ENCODE measurements at places on chromosomes 12 and 14. TPM values are rescaled to one million over a fixed set of nuclear protein-coding genes. Genes with fewer than 3 reads are reported as not detected.

DNA sequence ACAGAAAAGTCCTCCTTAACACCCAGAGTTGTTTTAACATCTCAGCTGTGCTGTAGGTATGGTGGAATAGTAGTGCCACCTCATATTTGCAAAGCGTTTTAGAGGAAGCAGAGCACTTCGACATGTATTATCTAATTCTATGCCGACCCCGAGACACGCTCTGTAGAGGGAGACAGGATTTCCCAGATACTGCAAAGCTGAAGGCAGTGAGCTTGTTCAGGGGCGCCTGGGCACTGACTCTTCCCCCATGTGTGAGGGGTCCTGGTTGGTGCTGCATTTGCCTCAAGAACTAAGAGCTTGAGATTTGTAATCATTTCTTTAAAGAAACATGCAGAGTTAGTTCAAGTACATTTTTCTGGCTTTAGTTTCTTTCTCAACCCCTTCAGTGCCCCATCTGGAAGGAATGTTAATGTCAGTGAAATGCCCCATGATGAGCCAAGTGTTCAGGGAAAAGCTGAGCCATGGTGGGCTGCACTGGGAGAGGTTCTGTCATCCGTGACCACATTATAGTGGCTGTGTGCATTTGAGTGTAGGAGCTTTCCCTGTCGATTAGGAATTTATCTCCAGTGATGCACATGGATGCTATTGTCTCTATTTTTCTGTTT is 66.3 kb downstream of the MBIP start:
- no peak overlapping the region for H3K4me3 ChIP-seq
- peaks cover 1% of the 10 kb centered on the region for H3K27me3 ChIP-seq
- no peak for DNase-seq
- H3K36me3 ChIP-seq: peaks cover 3% of the 10 kb centered on the region
- H3K4me1 ChIP-seq: no peaks in the 10 kb centered on the region
- H3K27ac ChIP-seq: no peak overlapping the region

DNA sequence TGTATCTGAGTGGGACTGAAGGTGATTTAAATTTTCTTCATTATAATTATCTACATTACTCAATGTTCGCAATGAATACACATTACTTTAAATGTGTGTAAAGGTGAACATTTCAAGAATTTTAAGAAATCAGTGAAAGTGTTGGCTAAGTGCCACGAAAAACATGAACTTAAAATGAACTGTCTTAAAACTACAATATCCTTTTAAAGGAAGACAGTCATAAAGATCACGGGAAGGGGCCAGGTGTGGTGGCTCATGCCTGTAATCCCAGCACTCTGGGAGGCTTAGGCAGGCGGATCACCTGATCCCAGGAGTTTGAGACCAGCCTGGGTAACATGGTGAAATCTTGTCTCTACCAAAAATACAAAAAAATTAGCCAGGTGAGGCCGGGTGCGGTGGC is 11.2 kb downstream of the MOK start:
- H3K4me3 ChIP-seq: no peak overlapping the region
- no peak overlapping the region for H3K27ac ChIP-seq
- peaks cover 6% of the 10 kb centered on the region for H3K36me3 ChIP-seq
- DNase-seq: no peak
- H3K4me1 ChIP-seq: no peaks in the 10 kb centered on the region

PLEKHA5 gene
- total RNA-seq: 30.2 TPM

DNA sequence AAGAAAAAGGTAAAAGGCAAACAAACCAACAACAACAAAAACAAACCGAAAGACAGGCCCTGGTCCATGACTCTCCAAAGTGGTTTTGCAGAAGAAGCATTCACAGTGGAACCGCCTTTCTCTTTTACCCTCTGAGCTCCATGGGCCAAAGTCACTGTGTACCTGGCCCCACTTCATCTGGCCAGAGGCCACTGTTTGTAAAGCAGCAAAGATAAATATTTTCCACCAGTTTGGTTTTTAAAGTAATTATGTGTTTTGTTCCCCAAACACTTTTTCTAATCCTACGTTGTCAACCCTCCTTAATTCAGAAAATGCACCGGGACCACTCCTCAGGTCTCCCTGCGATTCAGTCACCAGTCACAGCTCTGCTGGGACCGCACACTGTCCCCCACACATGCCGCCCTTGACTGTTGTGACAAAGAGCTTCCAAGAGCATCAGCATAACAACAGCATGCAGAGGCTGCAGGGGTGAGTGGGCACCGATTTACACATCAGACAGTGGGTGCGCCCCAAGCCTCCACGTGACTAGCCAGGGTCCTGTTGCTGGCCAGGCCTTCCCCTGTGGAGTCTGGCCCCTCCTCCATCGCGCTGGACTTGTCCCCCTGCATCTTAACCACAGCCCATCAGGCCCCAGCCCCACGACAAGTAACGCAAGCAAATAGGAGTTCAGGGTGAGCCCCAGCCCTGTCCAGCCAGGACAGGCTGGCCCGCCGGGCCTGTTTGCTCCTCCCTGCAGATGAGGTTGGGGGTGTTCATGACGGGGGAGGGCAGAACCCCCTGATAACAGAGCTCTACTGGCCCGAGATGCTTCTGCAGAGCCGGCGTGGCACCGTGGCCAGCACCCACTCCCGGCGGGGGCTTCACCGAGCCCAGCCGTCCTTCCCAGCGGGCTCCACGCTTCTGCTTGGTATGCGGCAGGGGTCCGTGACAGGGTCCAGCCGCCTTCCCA is 65.2 kb upstream of the DIO3 start:
- no peak overlapping the region for H3K27ac ChIP-seq
- no peak overlapping the region for H3K4me3 ChIP-seq
- H3K36me3 ChIP-seq: no peaks in the 10 kb centered on the region
- DNase-seq: no peak

KRAS gene
- 54.2 TPM for total RNA-seq

BEGAIN gene
- total RNA-seq: 1.6 TPM

CIROP gene
- not detected for total RNA-seq

DNA sequence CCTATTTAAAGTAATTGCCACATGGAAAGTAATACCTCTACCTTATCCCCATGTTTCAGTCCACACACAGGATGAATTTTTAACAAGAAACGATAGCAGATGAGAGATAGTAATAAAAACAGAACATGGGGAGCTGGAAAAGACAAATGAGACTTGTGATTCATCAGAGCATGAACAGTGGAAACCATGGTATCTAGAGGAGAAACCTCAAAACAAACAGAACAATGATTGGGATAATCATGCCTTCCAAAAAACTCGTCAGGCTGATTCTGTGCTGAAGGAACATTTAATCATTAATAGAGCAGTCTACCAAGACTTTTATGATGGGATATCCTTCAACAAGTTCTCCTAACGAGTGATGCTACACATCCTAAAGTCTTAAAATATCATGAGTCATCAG is 1390.7 kb downstream of the FSCB start:
- H3K4me1 ChIP-seq: no peaks in the 10 kb centered on the region
- no peak overlapping the region for H3K4me3 ChIP-seq
- no peak for DNase-seq
- H3K27ac ChIP-seq: no peak overlapping the region

- peak; percentile 37 for DNase-seq
- peaks cover 5% of the 10 kb centered on the region for H3K36me3 ChIP-seq
- H3K4me1 ChIP-seq: peaks cover 20% of the 10 kb centered on the region
- H3K27ac ChIP-seq: peak overlapping the region; percentile 67
- peaks cover 8% of the 10 kb centered on the region for H3K27me3 ChIP-seq
Measured at GRCh38 chr14:74401504-74402241, 24.3 kb downstream of the SYNDIG1L start.

All from endothelial cell (in vitro differentiated cells).